ENCODE measurements at places on chromosomes 16 and 17.

DNA sequence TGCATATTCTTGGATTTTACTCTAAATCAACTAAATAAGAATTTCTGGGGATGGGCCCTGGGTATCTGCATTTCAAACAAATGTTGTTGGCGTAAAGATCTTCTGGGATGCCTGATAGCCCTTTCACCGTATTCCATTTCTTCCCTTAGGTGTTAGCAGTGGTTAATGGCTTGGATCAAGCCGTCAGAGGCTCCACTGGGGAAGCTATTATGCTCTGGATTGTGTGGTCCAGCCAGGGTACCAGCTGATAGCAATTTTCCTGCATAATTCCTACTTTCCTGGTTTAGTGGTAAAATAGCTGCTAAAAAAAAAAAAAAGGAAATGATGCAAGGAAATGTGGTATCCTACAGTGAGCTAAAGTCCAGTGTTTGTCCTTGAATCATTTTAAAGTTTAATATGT lies 365.1 kb downstream of the CDH8 start:
- DNase-seq: peak; percentile 3

DNA sequence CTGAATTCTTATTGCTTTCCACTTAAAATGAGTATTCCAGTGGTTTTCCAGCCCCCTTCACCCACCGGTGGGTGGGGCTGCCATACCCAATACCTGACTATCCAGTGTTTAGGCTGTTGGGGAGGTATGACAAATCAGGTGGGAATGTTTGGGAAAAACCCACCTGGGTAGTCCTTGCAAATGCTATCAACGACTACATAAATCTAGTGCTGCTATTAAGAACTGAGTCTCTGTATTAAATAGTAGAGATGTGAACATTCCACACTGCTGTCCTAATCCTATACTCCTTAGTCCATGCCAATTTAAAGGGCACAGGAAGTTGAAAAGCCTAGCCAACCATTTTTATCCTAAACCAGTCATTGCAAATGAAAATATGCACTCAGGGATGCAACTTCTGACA lies 126.6 kb downstream of the AXIN2 start:
- DNase-seq: no peak

- DNase-seq: peak; percentile 46
Measured at GRCh38 chr17:82272495-82273326, 789 bp downstream of the CSNK1D start.

- DNase-seq: no peak
Measured at GRCh38 chr17:67549820-67550219, 167.9 kb upstream of the NOL11 start.

GRCh38 chr17:3893720-3894116 lies 865 bp upstream of the CAMKK1 start:
- DNase-seq: no peak

- no peak for DNase-seq
Measured at GRCh38 chr17:13521784-13522183, 79.9 kb downstream of the HS3ST3A1 start.

- peak; percentile 89 for DNase-seq
Measured at GRCh38 chr17:29622337-29623282, at the start of gene CORO6. TSS of gene CORO6 (minus strand) at chr17:29622912. CDS start at chr17:29621421, 1,491 bp downstream.

DNA sequence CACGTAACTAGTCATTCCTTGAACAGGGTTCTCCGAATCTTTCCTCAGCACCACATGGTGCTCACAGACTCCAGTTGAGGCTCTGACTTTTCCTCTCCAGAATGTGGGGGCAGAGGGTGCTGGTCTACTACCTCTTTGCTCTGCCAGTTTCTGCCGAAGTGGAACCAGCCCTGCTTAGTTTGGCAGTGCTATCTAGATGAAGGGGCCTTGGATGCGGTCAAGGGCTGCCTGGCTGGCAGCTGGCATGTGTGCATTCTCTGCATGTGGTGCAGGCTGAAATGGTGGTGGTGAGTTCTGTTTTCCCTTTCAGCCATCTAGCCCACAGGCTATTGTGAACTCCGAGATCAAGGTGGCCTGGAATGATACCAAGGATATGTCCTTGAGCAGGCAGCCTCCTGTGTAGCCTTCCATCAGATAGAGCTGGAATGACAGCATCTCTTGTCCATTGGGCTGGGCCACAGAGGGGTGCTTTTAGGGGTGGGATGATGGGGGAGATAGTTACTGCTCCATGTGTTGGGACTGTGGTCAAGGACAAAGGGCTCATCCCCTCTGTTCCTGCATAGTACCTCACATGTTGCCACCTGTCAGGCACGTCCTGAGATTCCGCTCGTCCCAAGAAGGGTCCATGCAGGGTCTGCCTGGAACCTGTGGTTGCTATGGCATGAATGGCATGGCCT lies 2.0 kb downstream of the DYNLL2 start:
- DNase-seq: no peak

DNA sequence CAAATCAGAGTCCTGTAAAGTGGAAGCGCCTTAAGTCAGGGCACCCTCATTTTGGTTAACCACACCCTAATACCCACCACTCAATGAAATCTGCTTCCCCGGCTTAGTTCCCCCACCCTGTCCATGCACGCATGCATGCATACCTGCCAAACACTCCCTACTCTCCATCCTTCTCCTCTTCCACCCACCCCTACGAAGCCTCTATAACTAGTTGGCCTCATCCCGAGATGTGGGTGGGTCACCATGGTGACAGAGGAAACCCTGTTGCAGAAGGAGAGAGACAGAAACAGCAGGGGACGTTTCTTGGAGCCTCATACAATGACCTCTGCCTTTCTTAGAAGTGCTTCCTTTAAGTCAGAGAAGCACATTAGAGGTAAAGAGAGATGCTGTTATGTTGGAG lies 46.8 kb upstream of the DNAH9 start:
- no peak for DNase-seq

DNA sequence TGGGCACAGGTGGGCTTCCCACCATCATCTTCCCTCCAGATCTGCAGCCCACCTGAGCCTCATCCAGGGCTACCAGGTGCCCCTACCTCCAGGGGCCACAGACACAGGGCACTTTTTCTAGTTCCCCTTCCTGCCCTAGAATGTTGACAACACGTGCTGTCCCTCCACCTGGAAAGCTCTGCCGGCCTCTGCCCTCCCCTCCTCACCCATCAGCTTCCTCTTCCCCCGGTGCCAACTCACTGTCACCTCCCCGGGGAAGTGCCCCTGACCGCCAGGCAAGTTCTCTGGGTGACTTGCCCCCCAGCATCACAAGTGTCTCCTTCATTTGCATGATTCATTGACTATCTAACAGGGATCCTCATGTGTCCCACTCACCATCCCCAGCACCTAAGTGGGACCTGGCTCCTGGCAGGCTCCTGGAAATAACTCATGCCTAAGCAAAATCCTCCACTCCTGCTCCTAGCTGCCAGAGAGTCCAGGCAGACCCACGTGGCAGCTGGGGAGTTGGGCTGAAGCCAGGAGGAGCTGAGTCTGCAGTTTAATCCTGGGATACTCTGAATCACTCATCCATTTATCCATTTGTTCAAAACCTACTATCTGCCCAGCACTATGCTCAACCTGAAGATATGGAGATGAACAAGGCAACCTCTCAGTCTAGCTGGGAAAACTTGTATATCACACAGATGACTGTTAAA lies 304.4 kb downstream of the FOXL1 start:
- DNase-seq: no peak

GRCh38 chr17:76367642-76368041 lies 13.9 kb upstream of the PRPSAP1 start:
- no peak for DNase-seq

DNA sequence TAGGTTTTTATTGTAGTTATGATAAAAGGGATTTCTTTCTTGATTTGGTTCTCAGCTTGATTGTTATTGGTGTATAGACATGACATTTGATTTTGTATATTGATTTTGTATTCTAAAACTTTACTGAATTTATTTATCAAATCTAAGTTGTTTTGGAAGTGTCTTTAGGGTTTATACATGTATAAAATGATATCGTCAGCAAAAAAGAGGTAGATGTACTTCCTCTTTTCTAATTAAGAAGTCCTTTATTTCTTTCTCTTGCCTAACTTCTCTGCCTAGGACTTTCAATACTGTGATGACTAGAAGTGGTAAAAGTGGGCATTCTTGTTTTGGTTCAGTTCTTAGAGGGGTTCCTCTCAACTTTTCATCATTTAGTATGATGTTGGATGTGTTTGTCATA lies 487.3 kb upstream of the KIF2B start:
- DNase-seq: no peak

GRCh38 chr17:39186481-39187002 lies 10.9 kb downstream of the CACNB1 start:
- DNase-seq: no peak

GRCh38 chr17:50018909-50019308 lies 23.9 kb upstream of the DLX3 start:
- DNase-seq: no peak

GRCh38 chr17:44086364-44087311 lies 16.1 kb downstream of the G6PC3 start:
- DNase-seq: peak; percentile 43

- no peak for DNase-seq
Measured at GRCh38 chr16:80695020-80695419, 109.4 kb downstream of the CDYL2 start.

GRCh38 chr16:62545039-62545438 lies 508.8 kb upstream of the CDH8 start:
- DNase-seq: no peak

GRCh38 chr16:89005201-89006035 lies 28.4 kb upstream of the CBFA2T3 start:
- DNase-seq: no peak

GRCh38 chr16:87840271-87840978 lies 28.9 kb downstream of the SLC7A5 start:
- no peak for DNase-seq

- DNase-seq: no peak
Measured at GRCh38 chr16:89811321-89811720, 5.1 kb downstream of the FANCA start.

DNA sequence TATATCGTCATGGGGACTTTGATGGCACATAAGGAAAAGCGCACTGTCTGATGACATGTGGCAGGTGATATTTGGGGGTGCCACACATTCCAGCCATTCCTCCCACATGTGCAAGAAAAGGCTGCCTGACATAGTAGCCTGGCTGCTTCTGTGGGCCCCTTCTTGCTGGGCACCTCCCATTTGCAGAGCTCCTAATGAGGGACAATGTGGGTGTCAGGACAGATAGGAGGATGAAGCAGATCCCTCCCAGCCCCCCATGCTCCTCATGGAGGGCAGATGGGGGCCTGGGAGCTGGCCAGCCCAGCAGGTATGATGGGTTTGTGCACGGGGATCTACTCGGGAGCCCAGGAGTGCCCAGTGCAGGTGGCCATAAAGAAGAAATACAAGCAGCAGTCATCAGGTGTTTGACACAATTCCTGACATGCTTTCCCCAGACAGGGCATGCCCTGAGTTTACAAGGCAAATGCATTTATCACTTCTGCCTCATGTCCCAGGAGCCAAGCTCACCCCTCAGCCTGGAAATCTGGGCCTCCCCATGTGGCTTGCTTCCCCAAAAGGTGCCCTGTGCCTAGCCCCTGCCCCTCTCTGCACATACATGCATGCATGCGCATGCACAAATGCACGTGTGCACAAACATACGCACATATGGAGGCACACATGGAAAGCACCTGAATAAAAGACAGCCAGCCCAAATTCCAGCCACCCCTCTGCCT lies 260.6 kb upstream of the RPL38 start:
- DNase-seq: no peak

DNA sequence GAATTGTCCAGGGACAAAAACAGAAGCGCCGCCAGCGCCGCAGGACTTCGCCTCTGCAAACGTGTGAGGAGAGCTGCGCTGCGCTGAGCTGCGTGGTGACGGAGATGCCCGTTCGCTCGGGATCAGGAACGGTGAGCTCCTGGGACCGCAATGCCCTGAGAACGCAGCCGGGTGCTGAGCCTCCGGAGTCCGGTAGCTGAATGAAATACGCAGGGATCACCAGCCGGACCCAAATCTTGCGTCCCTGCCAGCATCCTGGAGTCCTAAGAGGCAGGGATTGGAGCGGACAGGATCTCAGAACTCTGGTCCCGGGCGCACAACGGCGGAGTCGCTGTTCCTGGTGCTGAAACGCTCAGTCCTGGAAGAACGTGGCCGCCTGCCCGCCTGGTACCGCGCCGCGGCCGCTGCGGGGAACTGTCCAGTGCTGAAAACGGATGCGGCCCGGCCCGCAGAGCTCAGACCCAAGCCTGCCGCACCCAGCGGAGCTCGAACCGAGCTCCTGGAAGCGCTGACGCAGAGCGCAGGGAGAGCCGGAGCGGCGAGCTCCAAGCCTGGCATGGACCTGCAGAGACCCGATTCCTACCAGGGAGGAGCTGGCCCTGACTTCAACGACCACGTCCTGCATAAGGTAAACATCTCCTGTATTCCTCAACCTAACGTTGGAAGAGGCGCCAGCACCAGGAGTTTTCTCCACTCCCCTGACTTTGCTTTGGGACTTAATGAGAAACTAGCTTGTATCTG lies 41.5 kb downstream of the CD300LF start:
- DNase-seq: peak; percentile 95

DNA sequence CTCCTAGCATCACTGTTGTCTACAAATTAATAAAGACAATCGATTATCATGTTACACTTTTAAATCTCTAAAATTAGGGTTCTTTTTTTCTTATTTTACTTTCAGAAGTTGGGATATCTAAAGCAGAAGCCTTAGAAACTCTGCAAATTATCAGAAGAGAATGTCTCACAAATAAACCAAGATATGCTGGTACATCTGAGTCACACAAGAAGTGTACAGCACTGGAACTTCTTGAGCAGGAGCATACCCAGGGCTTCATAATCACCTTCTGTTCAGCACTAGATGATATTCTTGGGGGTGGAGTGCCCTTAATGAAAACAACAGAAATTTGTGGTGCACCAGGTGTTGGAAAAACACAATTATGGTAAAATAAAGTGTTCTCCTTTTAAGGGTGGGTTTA lies 2.4 kb downstream of the RAD51C start:
- DNase-seq: no peak

DNA sequence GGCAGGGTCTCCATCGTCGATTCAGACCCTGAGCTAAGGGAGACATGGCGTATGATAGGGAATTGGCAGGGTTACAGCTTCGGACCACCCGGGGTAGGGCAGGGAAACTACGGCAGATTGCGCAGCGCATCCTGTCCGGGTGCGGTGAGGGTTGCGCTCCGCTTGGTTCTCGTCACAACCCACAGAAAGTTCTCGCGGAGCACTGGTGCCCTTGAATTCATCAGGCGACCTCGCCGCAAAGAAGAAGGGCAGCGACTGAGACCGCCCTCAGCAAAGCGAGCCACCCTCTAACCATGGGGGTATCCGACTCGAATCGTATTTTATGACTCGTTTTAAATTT lies 1.2 kb downstream of the HS3ST3B1 start:
- peak; percentile 74 for DNase-seq

GRCh38 chr16:630815-631405 lies at the start of gene WFIKKN1:
TSS of gene WFIKKN1 (plus strand) at chr16:630985. CDS start at chr16:631254, 269 bp downstream.
- peak; percentile 69 for DNase-seq

Data from eye (tissue), 1 donor.